Lower leg skin (tissue), 4 donors: ENCODE measurements at places on chromosomes 1 and 21.

DNA sequence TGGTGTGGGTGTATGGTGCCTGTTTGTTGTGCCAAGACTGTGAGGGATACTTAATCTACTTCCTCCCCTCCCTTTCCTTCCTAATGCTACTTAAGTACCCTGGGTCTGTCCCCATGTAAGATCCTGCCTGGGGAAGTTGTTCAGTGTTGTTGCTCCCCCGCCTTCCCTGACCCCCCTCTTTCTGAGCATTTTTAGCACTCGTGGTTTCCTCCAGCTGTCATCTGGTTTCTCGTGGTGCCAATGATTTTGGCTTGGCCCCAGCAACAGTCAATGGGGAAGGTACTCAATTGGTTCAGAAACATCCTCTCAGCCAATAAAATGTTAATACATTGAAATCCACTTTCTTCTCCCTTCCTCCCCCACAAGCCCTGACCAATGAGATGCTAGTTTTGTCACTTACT, 8.0 kb upstream of the B4GALT3 start:
- DNase-seq = peak; percentile 96

- no peak for DNase-seq
These were observed 579.6 kb upstream of the ZRANB2 start for GRCh38 chr1:71660411-71660810.

GRCh38 chr1:26858160-26858559, 4.8 kb upstream of the SFN start:
- no peak for DNase-seq

GRCh38 chr1:231207437-231207836, 33.6 kb upstream of the GNPAT start:
- no peak for DNase-seq

DNA sequence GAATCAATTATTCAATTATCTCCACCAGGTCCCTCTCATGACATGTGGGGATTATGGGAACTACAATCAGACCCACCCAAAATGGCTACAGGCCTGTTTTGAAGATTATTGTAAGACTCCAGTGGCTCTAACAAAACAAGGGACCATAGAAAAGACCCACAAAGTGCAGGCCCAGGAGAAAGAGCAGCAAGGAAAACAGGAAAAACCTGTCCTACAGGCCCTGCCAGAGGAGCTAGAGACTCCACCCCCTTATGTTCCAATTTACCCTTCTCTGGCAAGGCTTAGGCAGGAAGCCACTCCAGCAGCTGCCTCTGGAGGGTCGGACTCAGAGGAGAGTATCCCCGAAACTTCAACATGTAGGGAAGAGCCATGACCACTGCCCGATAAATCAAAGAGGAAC, 96.5 kb downstream of the LIPI start:
- no peak for DNase-seq

DNA sequence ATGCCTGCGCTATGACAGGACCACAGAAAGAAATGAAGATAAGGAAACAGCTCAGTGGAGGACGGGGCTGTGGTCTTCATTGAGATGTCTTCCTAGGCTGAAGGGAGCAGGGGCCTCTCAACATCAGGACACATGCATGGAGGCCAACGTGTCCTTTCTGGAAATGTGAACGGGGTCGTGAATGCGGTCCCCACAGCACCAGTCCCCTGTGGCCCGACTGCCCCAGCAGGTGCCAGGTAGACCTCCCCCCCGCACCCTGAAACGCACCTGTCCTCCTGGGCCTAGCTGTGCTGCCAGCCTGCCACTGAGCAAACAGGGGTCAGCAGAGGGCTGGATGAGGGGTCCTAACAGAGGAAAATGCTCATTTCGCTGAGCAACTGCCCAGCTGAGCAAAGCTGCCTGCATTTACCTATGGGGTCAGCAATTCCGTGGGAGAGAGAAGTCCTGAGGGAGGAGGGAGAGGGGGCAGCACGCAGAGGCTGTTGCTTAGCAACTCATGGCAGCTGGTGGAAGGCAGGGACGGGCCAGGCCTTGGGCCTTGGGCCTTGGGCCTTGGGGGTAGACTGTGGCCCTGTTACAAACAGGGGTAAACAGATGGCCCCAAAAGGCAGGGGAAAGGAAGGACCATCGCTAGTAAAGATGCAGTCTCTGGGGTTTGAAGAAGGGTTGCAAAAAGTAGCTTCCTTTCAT, 77.4 kb downstream of the NPHP4 start:
- no peak for DNase-seq

DNA sequence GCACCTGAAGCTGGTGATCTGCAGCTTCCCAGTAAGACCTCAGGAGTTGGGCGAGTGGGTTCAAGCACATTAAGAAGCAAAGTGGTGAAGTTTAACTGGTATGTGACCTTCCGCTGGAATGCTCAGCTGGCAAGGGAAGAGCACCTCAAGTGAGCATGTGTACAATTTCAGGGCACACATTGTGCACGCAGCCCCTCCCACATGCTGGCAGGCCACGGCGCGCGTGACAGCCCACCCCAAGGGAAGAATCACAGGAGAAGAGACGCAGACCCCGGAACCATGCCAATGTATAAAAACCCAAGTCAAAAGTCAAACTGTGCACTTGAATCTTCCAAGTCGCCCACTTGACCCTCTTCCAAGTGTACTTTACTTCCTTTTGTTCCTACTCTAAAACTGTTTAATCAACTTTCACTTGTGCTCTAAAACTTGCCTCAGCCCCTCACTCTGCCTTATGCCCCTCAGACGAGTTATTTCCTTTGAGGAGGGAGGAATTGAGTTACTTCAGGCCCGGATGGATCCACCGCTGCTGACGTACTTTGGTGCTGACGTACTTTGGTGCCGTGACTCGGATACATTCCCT, 20.0 kb downstream of the LRRC3 start:
- no peak for DNase-seq

DNA sequence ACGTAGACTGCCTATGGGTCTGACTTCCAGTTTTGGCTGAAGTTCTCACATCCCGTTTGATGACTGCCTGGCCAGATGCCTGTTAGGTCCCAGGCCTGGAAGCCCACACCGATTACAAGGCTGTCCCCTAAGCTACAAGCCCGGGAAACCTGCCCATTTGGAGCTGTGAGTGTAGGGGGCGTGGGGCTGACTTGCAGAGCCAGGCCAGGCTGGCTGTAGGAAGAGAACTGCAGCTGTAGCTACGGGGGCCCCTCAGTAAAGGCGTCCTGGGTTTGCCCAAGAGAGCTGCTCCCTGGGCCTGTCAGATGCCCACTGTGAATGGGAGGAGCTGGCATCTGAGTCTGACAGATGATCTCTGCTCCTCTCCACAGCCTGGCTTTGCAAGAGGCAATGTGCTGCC, 199.7 kb downstream of the CAMTA1 start:
- DNase-seq = no peak

GRCh38 chr1:27403065-27403726, 10.8 kb downstream of the GPR3 start:
- DNase-seq = peak; percentile 82

GRCh38 chr1:181675918-181676190, 192.5 kb downstream of the CACNA1E start:
- no peak for DNase-seq

DNA sequence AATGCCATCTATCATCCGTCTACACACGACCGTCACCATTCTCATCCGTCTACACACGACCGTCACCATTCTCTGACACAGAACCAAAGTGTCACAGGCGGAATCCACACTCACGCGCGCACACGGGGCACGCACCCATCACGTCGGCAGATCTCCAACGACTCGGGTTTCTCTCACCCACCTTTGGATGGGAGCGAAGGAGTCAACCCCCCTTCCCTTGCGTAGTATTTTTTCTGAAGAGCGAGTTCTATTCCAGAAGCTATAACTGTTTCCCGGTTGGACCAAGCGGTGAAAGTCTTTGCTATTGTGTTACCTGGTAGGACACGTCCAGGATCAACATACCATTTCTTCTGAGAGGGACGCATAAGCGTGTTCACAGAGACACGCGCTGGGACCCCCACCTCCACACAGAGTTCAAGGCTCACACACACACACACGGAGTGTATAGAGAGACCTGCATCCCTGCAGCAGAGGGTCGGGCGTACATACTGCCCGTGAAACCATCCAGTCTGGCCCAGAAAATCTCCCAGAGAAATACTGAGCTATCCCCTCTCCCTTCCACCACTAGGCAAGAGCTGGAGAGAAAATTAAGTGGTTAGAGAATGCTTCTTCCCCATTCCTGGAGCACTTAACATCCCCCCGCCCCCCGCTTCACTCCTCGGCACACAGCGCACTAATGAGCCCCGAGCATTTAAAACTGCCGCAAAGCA, 741 bp downstream of the DUSP10 start:
- peak; percentile 23 for DNase-seq

DNA sequence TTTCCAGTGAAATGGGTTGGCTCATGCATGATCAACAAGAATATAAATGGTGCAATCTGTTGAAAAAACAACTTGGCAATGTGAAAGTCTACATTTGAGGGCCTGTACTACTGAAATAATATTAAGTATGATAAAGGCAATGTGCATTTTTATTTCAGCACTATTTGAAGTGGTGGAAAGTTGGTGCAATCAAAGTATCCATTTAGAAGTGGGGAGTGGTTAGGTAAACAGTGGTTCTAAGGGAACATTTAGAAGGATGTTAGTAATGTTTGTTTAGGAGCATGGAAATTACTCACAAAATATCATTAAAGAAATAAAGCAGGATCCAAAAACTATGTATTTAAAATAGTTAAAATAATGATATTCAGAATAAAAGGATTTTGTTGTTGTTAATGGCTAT, 60.2 kb downstream of the CHRM3 start:
- no peak for DNase-seq

DNA sequence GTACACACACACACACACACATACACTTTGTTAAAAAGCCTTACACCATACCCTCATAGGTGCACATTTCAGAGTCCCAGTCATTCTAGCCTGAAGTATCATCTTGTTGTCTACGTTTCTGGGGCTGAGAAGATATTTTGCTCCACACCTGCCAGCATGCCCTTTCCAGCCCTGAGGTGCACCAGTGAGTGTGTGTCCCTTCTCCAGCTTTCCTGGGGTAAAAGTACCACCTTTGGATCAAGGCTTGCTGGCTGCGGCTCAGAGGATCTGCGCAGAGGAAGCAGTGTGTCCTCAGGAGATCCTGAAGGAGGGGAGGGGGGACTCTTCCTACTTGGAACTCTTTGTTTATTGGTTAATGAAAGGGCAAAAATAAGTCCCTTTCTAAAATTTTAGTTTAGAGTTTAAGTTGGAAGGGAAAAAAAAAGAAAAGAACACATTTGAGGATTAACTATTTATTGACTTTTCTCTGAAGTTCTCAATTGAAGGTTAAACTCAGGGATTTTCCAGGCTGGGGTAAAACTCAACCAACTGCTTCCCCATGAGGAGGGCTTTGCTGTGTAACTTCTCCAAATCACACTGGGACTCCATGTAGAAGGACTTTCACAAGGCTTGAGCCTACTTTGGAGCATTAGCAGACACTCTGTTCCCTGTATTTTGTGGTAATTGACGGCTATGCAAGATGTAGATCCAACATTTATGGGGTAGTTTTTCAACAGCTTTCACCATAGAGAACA, 200.3 kb upstream of the SGIP1 start:
- no peak for DNase-seq

DNA sequence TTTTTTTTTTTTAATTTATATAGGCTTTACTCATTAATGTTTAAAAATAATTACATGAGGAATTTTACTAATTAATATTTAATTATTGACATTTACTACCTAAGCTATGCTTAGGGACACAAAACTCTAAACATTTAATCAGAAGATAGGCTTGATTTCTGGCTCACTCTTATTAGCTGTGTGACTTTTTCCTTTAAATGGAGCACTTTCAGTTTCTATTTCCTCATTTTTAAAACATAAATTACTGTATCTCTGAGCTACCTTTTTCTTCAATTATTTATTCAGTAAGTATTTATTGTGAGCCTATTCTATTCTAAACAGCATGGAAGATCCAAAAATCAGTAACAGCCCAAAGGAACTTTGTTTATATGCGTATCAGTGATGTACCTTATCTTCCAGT, 40.5 kb downstream of the MAP3K7CL start:
- no peak for DNase-seq

DNA sequence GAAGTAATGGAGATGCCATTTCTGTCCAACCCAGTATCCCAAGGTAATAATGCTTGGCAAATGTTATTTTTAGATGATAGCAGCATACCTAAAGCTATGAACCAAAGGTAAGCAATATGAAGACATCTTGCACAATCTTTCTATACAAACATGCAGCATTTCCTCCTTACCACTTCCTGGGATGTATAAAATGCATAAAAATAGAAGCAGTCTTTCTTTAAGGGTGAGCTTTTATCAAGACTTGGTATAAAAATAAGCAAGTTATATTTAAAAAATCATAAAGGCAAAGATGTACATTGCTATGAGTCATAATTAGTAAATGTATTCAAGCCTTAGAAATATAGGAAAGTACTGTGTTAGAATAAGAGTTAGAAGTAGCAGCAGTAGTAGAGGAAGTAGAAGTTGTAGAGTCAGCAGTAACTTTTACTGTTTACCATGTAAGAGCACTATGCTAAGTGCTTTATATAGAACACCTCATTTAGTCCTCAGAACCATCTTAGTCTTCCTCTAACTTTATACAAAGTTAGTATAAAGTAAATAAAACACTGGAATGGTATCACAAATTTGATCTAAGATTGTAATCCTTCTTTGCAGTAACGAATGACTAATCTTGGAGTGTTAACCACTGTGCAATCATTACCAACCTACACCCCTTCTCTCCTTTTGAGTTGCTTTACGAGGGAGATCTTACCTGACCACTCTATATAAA, 371.3 kb downstream of the VAV3 start:
- DNase-seq = no peak

DNA sequence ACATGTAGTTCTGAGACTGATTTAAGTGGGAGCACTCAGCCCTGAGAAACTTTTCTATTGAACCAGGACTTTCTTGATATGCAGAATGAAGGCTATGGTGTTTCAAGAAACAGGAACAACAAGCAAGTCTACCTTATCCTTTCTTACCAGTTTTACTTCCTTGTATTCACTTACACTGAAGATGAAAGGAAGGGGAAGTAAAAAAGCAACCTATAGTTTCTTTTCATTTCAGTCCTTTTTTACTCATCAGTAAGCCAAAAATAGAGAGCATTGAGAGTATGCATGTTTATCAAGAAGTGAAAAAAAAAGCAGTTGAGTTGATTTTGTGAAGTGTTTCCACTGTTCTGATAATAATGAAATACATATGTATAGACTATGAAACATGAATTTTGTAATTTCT, 1010.3 kb downstream of the AMY1C start:
- no peak for DNase-seq

DNA sequence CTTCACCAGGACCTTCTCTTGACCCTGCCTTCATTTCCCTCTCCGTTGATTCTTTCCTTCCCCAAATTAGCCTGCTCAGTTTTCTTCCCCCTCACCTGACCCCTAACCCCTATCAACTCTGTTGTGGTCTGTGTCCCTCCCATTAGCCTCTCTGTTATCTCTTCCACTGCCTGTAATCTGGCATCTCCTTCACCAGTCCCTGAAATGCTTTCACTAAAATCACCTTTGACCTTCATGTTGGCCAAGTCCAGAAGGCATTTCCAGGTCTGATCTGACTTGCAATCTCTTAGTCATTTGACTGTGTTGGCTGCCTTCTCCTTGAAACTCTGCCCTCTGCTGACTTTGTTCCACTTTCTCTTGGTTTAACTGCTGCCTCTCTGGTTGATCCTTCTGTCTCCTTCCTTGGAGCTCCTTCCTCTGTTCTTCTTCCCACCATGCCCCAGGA, 28.2 kb downstream of the ATP8B2 start:
- no peak for DNase-seq

- DNase-seq = no peak
These were observed 13.0 kb downstream of the LSS start for GRCh38 chr21:46215436-46216131.
